ENCODE measurements at places on chromosomes 11 and 22.

- DNase-seq, result peak; percentile 73
Measured at GRCh38 chr11:122628810-122629555, 26.5 kb upstream of the UBASH3B start.

GRCh38 chr22:20466659-20467379 is 28.8 kb downstream of the KLHL22 start:
- no peak for DNase-seq

- no peak for DNase-seq
Measured at GRCh38 chr11:73189315-73189714, 28.8 kb upstream of the P2RY2 start.

GRCh38 chr11:70270877-70271648 is 573 bp downstream of the PPFIA1 start:
- DNase-seq, result peak; percentile 53

GRCh38 chr11:61484541-61484940 is 24.0 kb upstream of the LRRC10B start:
- DNase-seq, result no peak

- DNase-seq, result no peak
Measured at GRCh38 chr22:44129619-44129976, 51.1 kb upstream of the PARVG start.

- DNase-seq, result no peak
Measured at GRCh38 chr11:33027846-33028536, 11.4 kb upstream of the TCP11L1 start.

Measured in activated naive CD4-positive, alpha-beta T cell treated with Interleukin-2 at 50 U/mL for 16 hours (primary cell).